Esophagus muscularis mucosa (tissue), 4 donors: ENCODE measurements at places on chromosomes 5 and 9. TPM values are rescaled to one million over a fixed set of nuclear protein-coding genes. Genes with fewer than 3 reads are reported as not detected.

Gene SLC1A3
- total RNA-seq = 11.3 TPM

Gene SLC22A4
- 0.42 TPM for total RNA-seq

Gene DOCK8
- 47.8 TPM for total RNA-seq

Gene GRIN1
- total RNA-seq = not detected

Gene IL7R
- 10.6 TPM for total RNA-seq

Gene ITGA2
- 6.1 TPM for total RNA-seq

Gene CDX1
- total RNA-seq = not detected

Gene GRIN3A
- total RNA-seq = 0.58 TPM

Gene PROB1
- total RNA-seq = 2.5 TPM

Gene CLIC3
- not detected for total RNA-seq

Gene PLPP7
- total RNA-seq = 13.3 TPM

Gene CYLC2
- not detected for total RNA-seq

Gene ZNF608
- total RNA-seq = 30.4 TPM

Gene RNF180
- total RNA-seq = 22.4 TPM

Gene HK3
- total RNA-seq = 3.8 TPM

Gene MARVELD2
- total RNA-seq = 0.99 TPM

Gene ITK
- total RNA-seq = 6.3 TPM

Gene FOXD4L6
- not detected for total RNA-seq

Gene POU5F2
- 0.52 TPM for total RNA-seq

Gene MED10
- total RNA-seq = 35.8 TPM

Gene DRD1
- total RNA-seq = 0.06 TPM

Gene TRIM7
- total RNA-seq = 4.2 TPM

Gene CA9
- total RNA-seq = not detected

Gene PRRT1B
- not detected for total RNA-seq

Gene TNC
- total RNA-seq = 487 TPM

Gene FSD1L
- total RNA-seq = 2.7 TPM

Gene AJM1
- 11.6 TPM for total RNA-seq

Gene TMEM215
- 0.06 TPM for total RNA-seq

Gene C7
- total RNA-seq = 713 TPM

Gene ADRA1B
- total RNA-seq = 1.7 TPM

Gene STOM
- total RNA-seq = 546 TPM

Gene TOR4A
- total RNA-seq = 9.2 TPM

Gene FAM151B
- total RNA-seq = 1.6 TPM

Gene SLC25A48
- 0.40 TPM for total RNA-seq

Gene ZNF300
- total RNA-seq = 1.7 TPM

Gene CD180
- 0.69 TPM for total RNA-seq

Gene CENPH
- not detected for total RNA-seq

Gene SV2C
- 0.52 TPM for total RNA-seq

Gene LECT2
- not detected for total RNA-seq

Gene CAPSL
- not detected for total RNA-seq

Gene LIFR
- 72.3 TPM for total RNA-seq

Gene SLC26A2
- 8.1 TPM for total RNA-seq

Gene UNC5A
- not detected for total RNA-seq

Gene ANKRD18B
- total RNA-seq = not detected

Gene IRGM
- total RNA-seq = not detected

Gene GM2A
- 30.7 TPM for total RNA-seq
